ENCODE measurements at places on chromosomes 6 and 20. TPM values are rescaled to one million over a fixed set of nuclear protein-coding genes. Genes with fewer than 3 reads are reported as not detected.

NFATC2 gene
- 71.6 TPM for total RNA-seq

HAO1 gene
- total RNA-seq = not detected

C20orf141 gene
- total RNA-seq = not detected

DSP gene
- not detected for total RNA-seq

CCN6 gene
- total RNA-seq = not detected

CD24 gene
- not detected for total RNA-seq

MICB gene
- total RNA-seq = 26.3 TPM

KPNA5 gene
- 61.8 TPM for total RNA-seq

ELOVL2 gene
- total RNA-seq = not detected

TUBB gene
- 300 TPM for total RNA-seq

FAM50B gene
- 15.4 TPM for total RNA-seq

All from CD4-positive, alpha-beta memory T cell (primary cell).